Activated T-cell treated with anti-CD3 and anti-CD28 coated beads, Interleukin-2, amount 50 U/mL, for 24 hours (primary cell): ENCODE measurements at places on chromosomes 16 and 17.
A peak's percentile ranks its signal among the peaks of the same experiment; 100 is the strongest.

- no peak for DNase-seq
Observed at GRCh38 chr16:84907575-84907974, 87.8 kb downstream of the CRISPLD2 start.

GRCh38 chr17:64741038-64741641 lies 79.0 kb upstream of the SMURF2 start:
- DNase-seq: no peak

DNA sequence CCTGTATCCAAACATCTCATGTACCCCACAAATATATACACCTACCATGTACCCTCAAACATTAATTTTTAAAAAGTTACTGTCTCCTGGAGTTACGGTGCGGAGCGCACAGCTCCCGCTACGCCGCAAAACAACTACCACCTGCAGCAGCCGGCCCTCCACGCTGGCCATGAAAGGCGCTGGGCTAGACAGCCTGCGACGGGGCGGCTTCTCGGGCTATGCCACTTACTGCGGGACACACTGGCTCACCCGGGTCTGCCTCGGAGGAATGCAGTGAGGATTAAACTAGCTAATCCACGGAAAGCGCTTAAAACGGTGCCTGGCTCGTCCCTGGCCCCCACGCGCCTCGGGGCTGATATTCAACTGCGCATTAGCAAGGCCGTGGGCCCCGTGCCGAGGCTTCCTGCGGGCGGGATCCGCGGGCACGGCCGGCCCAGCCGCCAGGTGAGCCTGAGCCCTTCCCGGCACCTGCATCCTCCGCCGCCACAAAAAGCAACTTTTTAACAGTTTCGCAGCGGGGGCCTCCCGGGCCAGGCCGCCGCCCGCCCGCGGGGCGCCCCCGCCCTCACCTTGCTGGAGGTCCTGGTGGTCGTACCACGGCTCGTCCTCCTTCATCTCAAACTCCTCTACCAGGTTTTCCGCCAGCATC lies 633 bp downstream of the CDR2 start:
- DNase-seq: peak; percentile 73

DNA sequence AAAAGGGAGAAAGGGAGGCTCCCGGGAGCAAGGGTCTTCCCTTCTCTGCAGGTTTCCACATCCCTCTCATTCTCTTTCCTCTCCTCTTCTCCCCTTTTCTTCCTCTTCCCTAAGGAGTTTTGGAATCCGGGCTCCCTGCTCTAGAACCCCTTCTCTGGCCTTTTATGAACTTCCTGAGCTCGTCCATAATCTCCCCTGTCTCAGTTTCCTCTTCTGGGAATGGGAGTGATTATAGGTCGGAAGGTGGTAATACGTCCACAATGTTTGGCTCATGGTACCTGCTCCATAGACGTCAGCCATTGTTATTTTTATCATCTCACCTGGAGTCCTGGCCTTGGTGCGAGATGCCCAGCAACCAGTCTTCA lies 467 bp upstream of the EMP2 start:
- DNase-seq: no peak

- no peak for DNase-seq
Observed at GRCh38 chr17:9553596-9553995, 22.0 kb downstream of the STX8 start.

DNA sequence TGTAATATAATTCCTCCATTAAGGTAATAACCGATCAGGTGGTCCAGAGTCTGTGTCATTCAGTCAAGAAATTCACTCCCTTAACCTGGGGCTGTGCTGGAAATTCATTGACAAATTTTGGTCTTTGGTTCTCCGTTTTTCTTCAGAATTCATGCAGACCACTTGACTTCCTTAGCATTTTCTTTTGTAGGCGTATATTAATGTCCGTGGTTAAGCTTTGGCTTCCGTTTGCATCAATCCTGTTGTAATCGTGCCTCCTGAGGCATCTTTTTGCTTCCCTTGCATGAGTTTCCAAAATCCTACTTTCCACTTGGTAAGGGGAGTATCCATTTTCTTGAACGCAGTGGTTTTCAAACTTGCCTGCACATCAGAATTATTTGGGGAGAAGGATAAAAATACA lies 9.0 kb downstream of the LRRC37B start:
- no peak for DNase-seq

- DNase-seq: no peak
Observed at GRCh38 chr17:19753051-19753509, 5.0 kb upstream of the ALDH3A1 start.

DNA sequence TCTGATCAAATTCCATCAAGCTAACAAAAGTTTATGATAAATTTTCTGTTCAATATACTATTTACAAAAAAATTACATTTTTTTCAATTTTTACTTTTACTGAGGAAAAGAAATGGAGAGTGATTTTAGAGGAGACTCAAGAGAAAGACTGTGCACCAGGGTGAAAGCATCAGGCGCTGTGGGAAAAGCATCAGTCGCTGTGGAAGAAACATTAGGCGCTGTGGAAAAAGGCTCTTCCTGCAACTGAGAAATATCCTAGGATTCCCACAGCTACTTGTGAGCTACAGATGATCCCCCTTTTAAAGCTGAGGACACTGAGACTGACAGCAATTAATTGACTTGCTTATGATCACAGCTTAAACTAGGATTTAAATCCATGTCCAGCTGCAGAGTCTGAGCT lies 4.9 kb downstream of the ANKFY1 start:
- no peak for DNase-seq

- no peak for DNase-seq
Observed at GRCh38 chr17:1521086-1521640, 4.8 kb upstream of the INPP5K start.

DNA sequence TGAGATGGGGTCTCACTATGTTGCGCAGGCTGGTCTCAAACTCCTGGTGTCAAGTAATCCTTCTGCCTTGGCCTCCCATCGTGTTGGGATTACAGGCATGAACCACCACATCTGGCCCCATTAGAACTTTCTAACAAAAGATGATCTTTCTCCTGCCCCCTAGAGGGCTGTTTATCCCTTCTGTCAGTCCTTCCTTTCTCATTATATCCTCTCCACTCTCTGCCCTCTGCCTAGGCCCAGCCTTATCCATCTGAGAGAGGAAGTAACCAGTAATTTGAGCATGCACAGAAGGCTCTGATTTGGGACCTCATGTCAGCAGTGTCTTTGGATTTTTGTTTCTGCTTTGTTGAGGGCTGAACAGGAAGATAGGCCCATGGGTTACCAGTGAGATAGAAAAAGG lies 4.4 kb upstream of the DHX40 start:
- DNase-seq: no peak

DNA sequence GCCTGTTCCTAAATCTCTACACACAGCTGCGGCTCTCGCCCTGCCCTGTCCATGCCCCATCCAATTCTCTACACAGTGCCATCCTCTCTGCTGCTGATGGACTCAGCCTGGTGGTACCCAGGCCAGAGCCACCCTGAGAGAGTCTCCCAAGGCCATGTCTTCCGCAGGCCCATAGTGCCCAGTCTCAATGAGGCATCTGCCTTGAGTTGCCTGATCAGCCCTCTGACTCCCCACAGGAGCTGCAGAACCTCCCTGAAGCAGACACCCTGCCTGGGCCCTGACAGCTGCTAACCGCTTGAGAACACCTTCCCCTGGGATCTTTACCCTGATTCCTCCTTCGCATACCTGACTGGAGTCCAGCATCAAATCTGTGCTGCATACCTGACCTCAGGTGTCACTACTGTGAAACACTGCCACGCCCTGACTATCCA lies 13.3 kb downstream of the TSPOAP1 start:
- DNase-seq: no peak

- DNase-seq: no peak
Observed at GRCh38 chr17:44827863-44828262, 2.2 kb downstream of the GJC1 start.

DNA sequence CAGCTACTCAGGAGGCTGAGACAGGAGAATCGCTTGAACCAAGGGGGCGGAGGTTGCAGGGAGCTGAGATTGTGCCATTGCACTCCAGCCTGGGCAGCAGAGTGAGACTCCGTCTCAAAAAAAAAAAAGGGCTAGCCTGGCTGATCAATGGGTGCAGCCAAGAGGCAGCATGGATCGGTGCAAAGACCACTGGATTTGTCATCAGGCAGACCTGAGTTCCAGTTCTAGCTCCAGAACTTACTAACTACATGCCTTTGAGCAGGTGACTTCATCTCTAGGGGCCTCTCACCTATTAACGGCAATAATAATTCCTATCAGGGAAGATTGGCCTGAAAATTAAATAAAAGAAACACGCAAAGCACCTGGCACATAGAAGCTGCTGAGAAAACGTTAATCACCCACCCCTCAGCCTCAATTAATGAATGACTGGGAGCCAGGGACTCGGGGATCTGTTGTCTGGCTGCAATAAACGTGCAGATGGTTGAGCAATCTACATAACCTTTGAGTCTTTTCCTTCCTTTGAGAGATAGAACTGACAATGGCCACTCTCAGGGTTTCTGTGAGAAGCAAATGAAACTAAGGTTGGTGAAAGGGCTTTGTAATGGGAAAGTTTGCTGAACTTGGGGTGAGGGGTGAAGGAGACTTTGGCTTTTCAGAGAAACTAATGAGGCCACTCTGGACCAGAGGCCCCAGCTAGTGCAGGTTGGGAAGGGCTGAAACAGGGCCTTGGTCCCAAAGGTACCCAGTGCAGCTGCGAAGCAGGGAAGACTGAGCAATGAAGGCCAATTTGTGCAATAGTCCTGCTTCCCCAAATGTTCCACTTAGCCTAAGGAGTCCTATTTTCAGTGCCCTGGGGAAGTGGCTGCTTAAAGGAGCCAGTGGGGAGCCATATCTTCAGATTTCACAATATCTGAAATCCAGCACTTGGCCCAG lies 7.6 kb downstream of the SEZ6L2 start:
- DNase-seq: no peak
